ENCODE measurements at places on chromosomes 1 and 21.

DNA sequence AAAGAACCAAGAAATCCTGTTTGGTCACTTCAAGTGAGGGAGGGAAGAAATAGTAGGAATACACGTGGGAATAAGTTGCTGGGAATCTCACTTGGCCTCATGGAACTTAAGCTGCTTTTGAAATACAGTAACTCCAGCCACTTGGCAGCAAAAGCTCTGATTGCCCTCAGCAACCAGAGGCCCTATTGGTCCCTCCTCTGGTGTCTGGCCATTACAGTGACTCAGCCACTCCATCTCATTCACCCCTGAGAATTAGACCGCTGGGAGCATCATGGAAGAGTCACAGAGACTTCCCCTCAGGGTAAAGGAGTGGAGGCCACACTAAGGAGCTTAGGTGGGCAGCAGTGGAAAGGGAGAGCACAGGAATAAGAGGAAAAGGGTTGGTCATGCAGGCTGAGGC, 99.6 kb downstream of the ELAVL4 start:
- H3K27me3 ChIP-seq = no peaks in the 10 kb centered on the region
- H3K27ac ChIP-seq = no peak overlapping the region
- no peaks in the 10 kb centered on the region for H3K36me3 ChIP-seq
- no peaks in the 10 kb centered on the region for H3K4me1 ChIP-seq
- DNase-seq = no peak

- H3K4me3 ChIP-seq = no peak overlapping the region
- no peak overlapping the region for H3K27ac ChIP-seq
- no peak for DNase-seq
- H3K36me3 ChIP-seq = no peaks in the 10 kb centered on the region
- no peaks in the 10 kb centered on the region for H3K27me3 ChIP-seq
- no peaks in the 10 kb centered on the region for H3K4me1 ChIP-seq
These were observed 161.0 kb downstream of the KCNK2 start for GRCh38 chr1:215243345-215244054.

GRCh38 chr1:25795211-25795610, 4.8 kb upstream of the SELENON start:
- H3K4me1 ChIP-seq = peaks cover 20% of the 10 kb centered on the region
- no peak for DNase-seq
- H3K27me3 ChIP-seq = no peaks in the 10 kb centered on the region
- H3K27ac ChIP-seq = no peak overlapping the region

GRCh38 chr1:66140072-66140471, 347.4 kb downstream of the PDE4B start:
- H3K36me3 ChIP-seq = no peaks in the 10 kb centered on the region
- H3K4me1 ChIP-seq = no peaks in the 10 kb centered on the region
- H3K27ac ChIP-seq = no peak overlapping the region
- peaks cover 10% of the 10 kb centered on the region for H3K27me3 ChIP-seq
- DNase-seq = no peak

GRCh38 chr1:228000416-228000815, 6.4 kb upstream of the WNT3A start:
- no peak overlapping the region for H3K4me3 ChIP-seq
- DNase-seq = no peak
- no peak overlapping the region for H3K27ac ChIP-seq
- H3K27me3 ChIP-seq = peaks cover 43% of the 10 kb centered on the region
- no peaks in the 10 kb centered on the region for H3K4me1 ChIP-seq
- no peaks in the 10 kb centered on the region for H3K36me3 ChIP-seq

DNA sequence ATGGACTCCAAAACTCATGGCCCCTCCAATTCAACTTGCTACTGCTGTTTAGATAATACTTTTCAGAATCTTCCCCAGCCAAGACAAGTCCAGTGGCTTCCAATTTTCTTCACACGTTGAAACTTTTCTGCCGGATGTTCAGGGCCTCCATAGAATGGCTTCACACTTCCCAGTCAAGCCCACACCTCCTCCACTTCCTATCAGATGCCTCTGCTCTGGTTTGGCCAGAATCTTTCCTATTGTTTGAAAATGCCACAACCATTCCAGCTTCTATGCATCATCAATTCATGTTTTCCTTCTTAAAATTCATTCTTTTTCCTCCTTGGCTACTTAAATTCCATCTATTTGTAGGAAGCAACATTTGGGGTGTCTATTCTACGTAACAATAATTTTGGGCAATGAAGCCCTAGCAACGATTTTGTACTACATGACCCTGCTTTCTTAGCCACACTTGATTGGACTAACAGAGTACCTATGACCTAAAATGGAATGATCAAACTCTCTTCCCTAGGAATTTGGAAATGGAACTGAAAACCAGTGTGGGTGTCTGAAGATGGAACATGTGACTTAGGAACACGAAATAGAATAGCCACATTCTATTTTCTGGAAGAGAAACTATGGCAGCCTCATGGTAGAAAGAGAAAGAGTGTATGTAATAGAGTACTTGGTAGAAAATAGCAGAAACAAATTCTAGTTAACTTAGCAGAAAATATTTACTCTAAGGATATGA, 74.1 kb upstream of the CNIH3 start:
- H3K4me3 ChIP-seq = no peak overlapping the region
- H3K27me3 ChIP-seq = peaks cover 34% of the 10 kb centered on the region
- DNase-seq = no peak
- no peak overlapping the region for H3K27ac ChIP-seq

DNA sequence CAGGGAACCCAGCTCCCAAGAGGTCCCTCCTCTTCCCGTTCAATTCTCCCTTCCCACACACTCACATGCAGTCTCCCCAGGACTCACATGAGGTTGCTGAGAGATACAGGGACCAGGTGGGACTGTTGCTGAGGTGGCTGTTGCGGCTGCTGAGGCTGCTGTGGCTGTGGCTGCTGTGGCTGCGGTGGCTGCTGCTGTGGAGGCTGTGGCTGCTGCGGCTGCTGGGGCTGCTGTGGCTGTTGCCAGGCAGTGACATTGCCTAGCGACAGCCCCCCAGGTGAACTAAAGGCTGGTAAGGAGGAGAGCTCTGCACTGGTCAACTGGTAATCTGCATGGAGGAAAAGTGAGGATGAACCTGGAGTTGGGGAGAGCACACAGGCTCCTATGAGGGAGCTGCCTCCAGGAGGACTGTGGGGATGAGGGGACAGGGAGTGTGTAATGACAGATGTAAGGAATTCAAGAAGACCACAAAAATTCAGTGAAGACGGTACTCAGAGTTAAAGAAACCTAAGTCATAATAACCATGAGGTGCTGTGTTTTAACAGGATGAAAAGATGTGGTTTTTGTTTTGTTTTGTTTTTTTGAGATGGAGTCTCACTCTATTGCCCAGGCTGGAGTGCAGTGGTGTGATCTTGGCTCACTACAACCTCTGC, 31.8 kb downstream of the MEF2D start:
- no peaks in the 10 kb centered on the region for H3K27me3 ChIP-seq
- DNase-seq = no peak
- H3K4me3 ChIP-seq = no peak overlapping the region
- no peak overlapping the region for H3K27ac ChIP-seq
- H3K36me3 ChIP-seq = peaks cover 14% of the 10 kb centered on the region
- peaks cover 14% of the 10 kb centered on the region for H3K4me1 ChIP-seq

DNA sequence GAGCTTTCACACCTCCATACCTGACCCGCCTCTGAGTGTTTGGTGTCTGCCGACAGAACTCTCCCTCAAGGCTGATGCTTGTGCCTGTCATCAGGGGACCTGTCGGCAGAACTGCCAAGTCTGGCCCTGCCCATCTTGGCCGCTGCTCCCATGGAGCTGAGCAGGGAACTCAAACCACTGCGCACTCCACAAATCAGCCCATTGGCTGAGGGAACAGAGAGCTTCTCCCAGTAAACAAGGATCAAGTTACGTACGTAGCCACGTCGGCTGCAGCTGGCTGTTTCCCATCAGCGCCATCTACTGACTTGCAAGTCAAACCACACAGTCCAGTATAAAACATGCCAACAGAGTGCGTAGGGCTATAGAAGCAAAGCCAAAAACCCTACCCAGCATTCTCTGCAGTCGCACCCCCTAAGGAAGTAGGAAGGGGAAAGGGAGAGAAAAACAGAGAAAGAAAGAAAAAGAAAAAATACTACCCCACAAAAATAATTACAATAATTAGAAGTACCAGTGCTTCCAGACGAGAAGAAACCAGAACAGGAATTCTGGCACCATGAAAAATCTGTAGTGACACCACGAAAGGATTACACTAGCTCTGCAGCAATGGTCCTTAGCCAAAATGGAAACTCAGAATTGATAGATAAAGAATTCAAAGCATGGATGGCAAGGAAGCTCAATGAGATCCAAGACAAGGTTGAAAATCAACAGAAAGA, 13.1 kb downstream of the KRTAP13-1 start:
- DNase-seq = peak; percentile 29
- peaks cover 2% of the 10 kb centered on the region for H3K27me3 ChIP-seq
- H3K27ac ChIP-seq = no peak overlapping the region
- peak overlapping the region; percentile 18 for H3K4me3 ChIP-seq
- H3K36me3 ChIP-seq = no peaks in the 10 kb centered on the region
- no peaks in the 10 kb centered on the region for H3K4me1 ChIP-seq

DNA sequence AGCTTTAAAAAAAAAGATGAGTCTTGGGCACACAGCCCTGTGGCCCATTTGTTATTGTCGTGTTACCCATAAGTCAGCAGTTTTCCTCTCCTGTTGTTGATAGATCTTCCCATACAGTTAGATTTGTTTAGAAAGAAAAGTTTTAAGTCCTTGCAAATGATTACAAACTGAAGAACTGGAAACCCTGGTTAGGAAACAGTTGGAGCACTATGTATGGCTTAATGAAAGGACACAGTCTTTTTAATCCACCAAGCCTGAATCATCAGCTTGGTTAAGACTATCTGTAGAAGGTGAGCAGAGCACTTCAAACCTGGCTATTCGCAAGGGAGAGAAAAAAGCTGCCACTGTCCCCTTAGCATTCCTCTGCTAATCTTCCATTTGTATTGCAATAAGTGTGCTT, 241.0 kb downstream of the DISC1 start:
- H3K27ac ChIP-seq = no peak overlapping the region
- H3K27me3 ChIP-seq = no peaks in the 10 kb centered on the region
- no peak for DNase-seq

- H3K36me3 ChIP-seq = peaks cover 3% of the 10 kb centered on the region
- peak; percentile 28 for DNase-seq
- peaks cover 4% of the 10 kb centered on the region for H3K4me1 ChIP-seq
- no peak overlapping the region for H3K27ac ChIP-seq
These were observed 9.8 kb downstream of the TNFRSF18 start for GRCh38 chr1:1196431-1197187.

DNA sequence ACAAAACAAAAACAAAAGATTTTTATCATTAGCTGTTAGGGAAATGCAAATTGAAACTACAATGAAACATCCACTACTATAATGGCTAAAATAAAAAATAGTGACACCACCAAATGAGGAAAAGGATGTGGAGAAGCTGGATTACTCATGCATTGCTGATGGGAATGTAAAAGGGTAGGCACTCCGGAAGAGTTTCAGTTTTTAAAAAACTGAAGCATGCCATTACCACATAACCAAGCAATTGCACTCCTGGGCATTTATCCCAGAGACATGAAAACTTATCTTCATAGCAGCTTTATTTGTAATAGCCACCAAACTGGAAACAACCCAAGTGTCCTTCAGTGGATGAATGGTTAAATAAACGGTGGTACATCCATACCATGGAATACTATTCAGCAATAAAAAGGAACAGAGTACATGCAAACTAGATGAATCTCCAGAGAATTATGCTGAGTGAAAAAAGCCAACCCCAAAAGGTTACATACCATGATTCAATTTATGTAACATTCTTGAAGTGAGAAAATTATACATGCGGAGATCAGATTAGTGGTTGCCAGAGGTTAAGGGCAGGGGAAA, 14.5 kb upstream of the CFAP298 start:
- peaks cover 13% of the 10 kb centered on the region for H3K27me3 ChIP-seq
- peaks cover 8% of the 10 kb centered on the region for H3K36me3 ChIP-seq
- H3K4me3 ChIP-seq = no peak overlapping the region
- DNase-seq = no peak

DNA sequence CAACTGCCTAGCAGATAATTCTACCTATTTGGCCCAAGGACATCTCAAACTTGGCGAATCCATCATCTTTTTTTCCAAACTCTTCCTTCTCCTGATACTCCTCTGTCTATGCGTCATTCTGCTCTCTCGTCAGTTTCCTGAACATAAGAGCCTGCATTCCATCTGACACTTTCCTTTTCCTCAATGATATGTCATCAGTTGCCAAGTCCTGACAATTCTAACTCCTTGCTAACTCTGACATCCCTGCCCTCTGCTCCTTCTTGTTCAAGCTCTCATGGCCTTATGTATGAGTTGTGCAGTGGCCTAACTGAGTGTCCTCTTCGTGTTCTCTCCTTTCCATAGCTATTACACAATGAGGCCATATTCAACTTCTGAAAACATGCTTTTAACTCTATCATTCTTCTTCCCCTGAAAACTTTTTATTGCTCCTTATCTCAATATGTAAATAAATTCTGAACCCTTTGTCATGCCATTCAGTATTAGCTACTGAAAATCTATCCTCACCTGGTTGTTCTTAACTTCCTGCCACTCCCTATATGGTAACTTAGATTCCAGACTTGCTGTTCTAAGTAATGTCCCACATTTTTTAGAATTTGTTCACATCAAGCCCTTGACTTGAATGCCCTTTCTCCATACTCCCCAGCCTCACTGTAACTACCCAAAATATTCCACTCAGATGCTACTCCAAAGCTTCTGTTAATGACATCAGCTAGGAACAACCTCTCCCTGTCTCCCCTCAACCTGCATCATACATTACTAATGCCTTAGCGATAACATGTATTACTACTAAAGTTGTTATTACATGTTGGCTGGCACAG, 11.5 kb downstream of the PALMD start:
- no peak overlapping the region for H3K4me3 ChIP-seq
- no peak overlapping the region for H3K27ac ChIP-seq
- DNase-seq = no peak
- H3K36me3 ChIP-seq = no peaks in the 10 kb centered on the region

DNA sequence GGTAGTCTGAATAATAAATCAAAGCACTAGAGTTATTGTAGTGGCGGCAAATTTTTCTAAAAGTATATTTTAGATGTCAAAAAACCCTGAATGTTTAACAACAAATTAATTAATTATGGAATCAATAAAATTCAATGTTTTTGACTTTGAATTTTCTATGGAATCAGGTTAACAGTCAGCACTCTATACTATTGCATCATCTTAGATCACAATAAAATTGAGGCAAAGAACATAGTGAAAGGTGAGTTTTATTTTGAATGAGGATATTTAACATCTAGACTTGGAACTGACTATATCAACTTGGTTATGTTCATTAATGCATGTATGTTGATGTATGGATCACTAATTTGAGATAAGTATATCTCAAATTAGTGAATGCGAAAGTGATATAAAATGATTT, 148.5 kb downstream of the TNFSF18 start:
- peaks cover 37% of the 10 kb centered on the region for H3K4me1 ChIP-seq
- peaks cover 17% of the 10 kb centered on the region for H3K36me3 ChIP-seq
- H3K4me3 ChIP-seq = no peak overlapping the region
- no peak overlapping the region for H3K27ac ChIP-seq
- DNase-seq = no peak
